Naive thymus-derived CD4-positive, alpha-beta T cell (primary cell): ENCODE measurements at places on chromosomes 5 and 9.

GRCh38 chr5:57841676-57842363 is 359.2 kb upstream of the ACTBL2 start:
- DNase-seq: no peak

GRCh38 chr5:10123254-10123989 is 126.3 kb downstream of the ATPSCKMT start:
- DNase-seq: no peak

GRCh38 chr5:157670662-157671591 is at the start of gene C5orf52:
Gene C5orf52, plus strand, starts transcription at chr5:157671533. Its CDS starts 82 bp downstream, at chr5:157671615.
- no peak for DNase-seq

DNA sequence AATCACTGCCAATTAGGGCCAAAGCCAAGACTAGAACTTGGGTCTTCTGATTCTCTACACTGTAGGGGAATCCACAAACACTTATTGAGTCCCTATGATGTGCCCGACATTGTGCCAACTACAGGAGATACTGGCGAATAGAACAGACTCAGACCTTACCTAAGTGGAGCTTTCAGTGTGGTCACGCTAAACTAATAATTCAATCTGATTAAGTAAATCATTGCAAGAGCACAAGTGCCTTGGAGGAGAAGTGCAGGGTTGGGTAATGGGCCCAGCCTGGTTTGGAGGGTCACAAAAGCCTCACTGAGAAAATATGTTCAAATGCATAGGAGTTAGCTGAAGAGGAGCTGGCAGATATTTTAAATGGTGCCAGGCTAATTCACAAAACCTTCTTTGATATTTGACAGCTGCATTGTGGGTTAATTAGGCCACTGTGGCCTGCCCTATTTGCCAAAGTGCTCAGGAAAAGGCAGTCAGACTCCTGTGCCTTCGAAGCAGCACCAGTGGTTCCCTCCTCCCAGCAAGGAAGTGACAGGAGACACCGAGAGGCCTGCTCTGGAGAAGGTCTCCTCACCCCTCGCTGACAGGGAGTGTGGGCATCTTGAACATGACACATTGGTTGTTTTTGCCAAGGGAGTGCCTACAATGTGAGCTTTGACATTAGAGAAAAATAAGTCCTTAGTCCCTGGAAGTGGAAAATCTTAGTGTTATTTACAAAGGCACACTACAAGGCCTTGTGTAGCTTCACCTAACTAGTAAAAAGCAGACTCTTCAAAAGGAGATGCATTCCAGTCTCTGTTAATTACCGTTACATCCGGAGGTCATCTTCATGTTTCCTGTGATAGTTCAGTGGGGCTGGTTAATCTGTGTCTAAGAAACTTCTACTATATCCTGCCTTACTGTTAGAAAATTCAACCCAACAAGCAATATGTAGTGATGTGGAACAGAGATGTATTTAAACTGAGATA is 24.1 kb upstream of the TRAF1 start:
- DNase-seq: no peak

DNA sequence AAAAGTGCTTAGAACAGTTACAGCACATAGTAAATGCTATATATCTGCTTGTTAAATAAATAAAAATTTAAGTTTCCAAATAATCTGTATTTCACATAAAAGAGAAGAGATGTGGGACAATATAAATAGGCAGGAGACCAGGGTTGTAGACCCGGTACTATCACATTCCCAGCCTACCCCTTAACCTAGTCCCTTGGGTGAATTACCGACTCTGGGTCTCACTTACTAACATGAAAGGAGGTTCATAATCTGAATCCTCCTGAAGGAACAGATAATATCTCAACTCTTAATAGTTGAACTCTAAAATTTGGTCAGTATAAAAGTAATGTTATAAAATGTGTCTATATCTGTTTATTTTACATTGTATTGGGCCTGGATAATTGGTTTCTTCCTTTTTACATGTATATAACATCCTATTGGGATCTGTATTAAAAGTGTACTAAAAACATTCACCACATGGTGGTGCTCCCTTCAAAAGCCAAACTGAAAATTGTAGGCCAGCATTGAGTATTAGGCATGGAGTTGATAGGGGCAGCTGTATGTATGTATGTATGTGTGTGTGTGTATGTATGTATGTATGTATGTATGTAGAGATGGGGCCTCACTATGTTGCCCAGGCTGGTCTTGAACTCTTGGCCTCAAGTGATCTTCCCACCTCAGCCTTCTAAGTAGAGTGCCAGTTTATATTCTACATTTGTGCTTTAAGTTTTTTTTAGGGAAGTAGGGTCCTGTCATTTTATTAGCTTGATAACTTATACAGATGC is 64.2 kb upstream of the ABL1 start:
- no peak for DNase-seq
